ENCODE measurements at places on chromosomes 12 and 14.

DNA sequence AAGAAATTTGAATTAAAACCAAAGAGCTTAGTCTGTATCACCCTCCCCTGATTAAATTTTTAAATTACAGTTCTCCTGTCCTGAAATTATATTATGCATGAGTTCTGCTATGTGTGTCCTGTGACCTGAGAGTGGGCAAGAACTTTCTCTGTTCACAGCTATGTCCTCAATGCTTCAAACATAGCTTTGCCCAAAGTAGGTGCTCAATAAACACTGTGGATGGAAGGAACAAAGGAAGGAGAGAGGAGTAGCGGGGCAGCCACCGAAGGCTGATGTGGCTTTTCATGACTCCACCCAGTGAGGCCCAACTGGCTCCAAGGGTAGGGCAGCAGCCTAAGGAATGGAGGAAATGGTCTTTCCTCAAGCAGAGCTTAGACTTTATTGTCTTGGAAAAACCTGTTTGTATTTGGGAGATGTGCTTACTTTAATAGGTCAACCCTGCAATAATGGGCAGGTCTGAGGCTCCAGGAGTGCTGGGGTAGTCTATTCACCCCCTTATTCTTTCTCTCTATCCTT is 7.6 kb upstream of the MARK3 start:
- DNase-seq, result no peak

- DNase-seq, result peak; percentile 83
These were observed 914 bp upstream of the CCND2 start for GRCh38 chr12:4272424-4273272.

DNA sequence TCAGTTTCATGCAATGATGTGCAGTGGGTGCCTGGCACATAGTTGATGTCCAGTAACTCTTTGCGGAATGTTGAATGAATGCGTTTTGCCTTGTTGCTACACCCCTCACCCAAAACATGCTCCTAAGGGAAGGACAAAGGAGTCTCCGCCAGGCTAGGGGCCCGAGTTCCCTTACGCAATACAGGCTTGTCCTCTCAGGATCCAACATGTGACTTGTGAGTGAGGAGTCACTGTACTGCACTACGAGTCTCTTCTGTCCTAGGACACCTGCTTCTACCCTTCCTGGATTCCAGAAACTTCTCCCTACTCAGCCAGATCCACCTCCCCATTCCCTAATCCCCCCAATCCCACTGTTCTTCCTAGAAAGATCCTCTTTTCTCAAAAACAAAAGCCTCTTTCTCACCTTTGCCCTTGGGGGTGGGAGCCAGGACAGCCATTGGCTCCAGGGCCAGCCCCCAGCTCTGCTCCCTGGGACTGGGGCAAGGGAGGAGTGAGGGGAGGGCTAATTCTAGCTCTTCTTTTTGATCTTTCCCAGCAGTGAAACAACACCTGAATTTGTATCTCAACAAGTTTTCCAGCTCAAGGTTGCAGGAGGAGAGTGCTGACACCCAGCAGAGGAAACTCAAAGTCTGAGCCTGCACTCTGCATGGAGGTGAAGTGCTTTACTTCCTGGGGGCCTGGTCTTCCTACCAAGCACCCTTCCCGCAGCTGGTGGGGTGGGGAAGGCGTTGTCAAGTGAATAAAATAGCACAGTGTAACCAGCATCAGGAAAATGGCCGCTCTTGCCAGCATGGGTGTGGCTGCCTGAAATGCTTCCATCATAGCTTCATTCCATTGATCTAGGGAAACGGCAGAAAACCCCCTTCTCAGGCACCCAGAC is 3.4 kb upstream of the OTUB2 start:
- no peak for DNase-seq

DNA sequence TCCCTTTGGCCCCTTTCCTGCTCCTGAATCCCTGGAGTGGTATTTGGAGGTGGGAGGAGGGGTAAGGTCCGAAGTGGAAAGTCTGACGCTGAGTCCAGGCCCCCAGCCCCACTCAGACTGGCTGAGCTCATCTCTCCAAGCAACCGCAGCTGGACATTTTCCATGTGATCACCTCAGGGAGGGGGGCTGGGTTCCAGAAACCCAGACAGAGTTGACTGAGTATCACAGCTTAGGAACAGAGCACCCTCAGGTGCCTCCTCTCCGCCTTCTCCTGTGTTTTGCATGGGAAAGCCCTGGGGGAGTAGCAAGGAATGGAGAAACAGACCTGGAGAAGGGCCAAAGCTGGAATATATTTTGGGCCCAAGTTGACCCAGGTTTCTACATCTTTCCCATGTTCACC is 8.0 kb upstream of the ITGA5 start:
- no peak for DNase-seq

DNA sequence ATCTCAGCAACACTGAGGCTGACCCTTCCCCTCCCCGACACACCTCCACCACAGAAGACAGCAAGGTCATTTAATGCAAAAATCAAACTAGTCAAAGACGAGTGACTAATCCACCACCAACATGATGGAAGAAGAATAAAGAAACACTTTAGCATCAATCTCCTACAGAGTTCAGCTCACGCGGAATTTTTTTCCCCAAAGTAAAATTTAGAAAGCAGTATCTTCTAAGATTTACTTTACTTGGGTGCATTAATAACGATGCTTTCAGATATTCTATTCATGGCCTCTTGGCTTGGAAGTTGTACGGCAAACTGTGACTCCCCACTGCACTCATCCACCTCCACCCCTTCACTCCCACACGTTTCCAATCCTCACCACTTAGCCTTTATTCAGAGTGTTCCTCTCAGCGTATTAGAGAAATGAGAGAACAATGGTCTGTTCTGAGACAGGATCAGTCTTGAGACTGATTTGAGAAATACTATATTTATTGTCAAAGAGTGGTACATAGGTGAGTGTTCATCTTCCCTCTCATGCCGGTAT is 1.9 kb downstream of the EGLN3 start:
- DNase-seq, result no peak

DNA sequence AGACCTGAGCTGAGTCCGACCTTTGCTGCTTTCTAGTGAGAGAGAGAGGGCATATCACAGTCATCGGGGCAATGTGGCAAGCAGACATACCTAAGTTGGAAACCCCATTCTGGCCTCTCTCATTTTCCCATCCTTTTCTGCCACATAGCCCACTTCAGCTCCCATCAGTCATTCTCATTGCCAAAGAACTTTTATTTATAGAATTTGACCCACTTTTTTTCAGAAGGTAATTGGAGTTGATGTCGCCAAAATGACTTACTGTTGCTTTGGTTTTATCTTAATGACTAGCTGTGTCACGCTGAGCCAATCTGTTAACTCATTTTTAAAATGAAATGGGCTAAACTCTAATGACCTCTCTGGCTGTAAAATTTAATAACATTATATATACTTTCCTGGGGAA is 63.9 kb upstream of the RMST start:
- no peak for DNase-seq

GRCh38 chr12:13067322-13067721 is 23.1 kb downstream of the FAM234B start:
- no peak for DNase-seq

- DNase-seq, result no peak
These were observed 64.9 kb downstream of the LGR5 start for GRCh38 chr12:71504476-71504875.
